Activated naive CD4-positive, alpha-beta T cell treated with anti-CD3 and anti-CD28 coated beads, Interleukin-2, amount 10 ng/mL, durations not matched to agents 7 days and 5 days (primary cell): ENCODE measurements at places on chromosomes 6 and 20.

- no peak for DNase-seq
Observed at GRCh38 chr6:4394786-4395185, 259.4 kb upstream of the ECI2 start.

DNA sequence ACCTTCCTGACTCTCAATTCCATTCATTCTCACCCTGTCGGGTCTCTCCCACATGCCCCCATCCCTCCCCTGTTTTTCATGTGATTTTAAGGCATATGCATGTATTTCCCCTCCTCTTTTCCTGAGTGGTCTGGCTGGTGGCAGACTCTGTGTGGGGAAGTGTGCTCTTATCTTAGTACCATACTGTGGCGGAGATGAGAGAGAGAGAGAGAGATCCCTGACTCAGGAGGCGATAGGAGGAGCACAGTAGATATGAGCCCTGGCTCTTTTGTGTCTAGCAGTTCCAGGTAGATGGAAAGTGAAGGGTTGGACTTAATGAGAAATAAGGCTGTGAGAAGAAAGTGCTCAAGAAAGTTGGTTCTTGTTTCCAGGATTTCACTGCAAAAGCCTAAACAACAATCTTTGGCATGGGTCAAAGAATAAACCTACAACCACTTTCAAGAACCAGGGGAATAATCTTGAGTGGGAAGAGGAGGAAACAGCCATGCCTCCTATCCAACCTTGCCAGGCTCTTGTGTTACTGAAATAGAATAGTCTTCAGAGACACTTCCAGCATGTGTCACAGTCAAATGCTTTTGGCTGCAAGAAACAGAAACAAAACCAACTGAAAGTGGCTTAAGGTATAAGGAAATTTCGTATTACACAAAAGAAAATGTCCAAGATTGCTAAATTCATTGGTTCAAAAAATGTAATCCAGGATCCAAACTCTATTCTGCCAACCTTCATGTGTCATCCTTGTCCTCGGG, 123.8 kb upstream of the MYLIP start:
- no peak for DNase-seq

- DNase-seq = no peak
Observed at GRCh38 chr6:40352527-40353170, 234.5 kb downstream of the LRFN2 start.

DNA sequence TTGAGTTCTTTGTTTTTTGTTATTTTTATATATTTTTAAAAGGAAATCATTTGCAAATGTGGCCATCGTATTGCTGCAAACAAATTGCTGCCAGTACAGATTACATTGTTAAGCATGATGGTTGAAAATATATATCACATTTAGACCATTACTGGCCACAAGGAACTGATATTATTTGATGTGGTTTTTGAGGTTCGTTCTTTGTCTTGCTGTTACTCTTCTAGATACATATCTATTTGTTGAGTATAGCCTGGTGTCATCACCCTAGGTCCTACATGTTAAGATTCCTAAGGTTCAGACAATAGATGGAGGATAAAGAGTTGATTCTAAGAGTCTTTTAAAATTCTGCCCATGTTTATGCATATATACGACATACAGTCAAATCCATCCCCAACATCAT, 306.0 kb downstream of the FARS2 start:
- DNase-seq = no peak

DNA sequence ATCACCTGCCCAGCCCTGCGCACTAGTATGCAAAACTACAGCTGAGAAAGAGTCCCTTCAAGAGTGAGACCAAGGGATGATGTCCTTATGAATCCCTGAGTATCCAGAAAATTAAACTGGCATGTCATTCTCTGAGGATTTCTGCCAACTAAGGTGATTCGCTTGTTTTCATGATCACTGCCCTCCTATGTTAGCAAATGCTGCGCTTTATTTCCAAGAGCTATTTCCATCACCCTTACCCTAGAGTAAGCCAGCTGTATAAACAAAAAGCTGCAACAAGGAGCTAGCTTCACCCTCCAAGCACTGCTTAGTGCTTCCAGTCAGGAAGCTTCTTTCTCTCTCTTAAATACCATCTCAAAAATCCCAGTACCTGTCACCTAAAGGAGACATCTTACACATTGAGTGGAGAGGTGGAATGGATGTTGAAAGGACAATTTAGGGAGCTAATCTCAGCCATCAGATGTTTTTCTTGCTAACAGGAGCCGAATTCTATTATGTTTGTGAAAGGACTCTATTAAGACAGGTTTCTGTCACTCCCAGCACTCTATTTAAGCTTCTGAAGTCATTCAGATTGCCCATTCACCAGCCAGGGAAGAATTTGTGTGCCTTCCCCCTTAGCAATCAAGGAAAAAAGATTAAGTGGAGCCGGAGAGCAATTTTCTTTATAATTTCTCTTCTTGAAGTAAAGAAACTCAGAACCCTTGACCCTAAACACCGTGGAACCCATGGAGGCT, 322.2 kb downstream of the NRN1 start:
- DNase-seq = no peak

DNA sequence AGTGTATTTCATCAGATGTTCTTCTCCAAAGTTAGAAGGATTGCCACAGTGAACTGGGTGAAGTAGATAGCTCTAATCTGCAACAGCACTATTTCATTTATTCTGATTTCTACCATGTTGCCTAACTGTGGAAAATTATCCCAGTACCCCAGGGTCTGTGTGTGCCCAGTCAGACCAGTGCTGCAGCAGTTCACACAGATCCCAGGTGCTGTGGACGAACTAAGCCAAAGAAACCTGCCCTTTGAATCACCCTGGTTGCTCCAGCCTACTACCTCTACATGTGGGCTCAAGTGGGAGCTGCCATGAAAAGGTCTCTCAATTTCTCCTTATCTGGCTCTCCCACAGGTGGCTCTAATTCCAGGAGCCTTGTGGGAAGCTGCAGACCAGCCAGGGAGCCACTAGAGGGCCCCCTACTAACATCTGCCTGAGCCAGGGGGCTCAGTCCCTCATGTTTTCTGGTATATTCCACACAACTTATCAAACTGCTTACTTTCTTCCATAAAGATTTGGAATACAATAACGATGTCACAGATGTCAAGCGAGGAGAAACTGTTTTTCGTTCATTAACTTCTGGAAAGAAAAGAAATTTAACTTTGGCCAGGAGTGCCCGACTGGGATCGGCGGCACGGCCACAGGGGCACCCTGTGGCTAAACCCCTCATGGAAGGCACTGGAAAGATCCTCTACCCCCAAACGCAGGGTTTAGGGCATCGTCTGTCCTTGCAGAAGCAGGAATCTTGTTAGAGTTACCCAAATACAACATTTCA, 31.6 kb upstream of the LY86 start:
- peak; percentile 71 for DNase-seq

GRCh38 chr6:37038292-37039198, 33.1 kb downstream of the FGD2 start:
- DNase-seq = no peak

- DNase-seq = no peak
Observed at GRCh38 chr20:53303413-53303760, 290.3 kb downstream of the ZNF217 start.
